ENCODE measurements at places on chromosomes 4 and X.

- DNase-seq = peak; percentile 0
Observed at GRCh38 chr4:91325495-91325894, 978.3 kb upstream of the GRID2 start.

DNA sequence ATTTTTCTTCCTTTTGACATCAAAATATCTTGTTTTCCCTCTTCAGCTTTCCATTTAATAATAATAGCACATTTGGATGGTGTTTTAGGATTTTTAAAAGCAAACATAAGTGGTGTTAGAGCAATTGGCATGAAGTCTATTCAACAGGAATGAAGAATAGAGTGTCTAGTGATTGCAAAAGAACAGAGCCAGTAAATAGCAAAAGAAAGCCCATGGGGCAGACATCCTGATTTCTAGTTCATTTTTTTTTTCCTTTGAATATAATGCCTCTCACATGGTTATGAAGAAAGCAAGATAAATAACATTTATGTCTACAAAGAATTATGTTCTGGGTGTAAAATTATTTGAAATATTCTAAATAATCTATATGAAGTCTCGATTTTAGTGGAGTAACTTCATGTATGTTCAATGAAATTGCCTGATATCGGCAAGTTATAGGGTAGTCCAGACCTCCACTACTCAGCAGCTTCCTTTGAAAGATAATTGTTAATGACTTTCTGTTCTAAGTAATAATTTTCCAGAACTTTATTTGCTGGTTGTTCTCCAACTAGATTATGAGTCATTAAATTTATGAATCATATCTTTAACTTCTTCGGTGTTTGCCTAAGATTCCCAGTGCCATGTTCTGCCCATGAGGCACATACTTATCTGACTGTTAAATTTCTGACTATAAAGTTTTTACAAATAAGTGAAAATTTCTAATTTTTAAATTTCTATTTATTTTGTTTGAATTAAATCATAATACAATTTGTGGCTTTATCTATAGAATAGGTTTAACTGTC lies 587.9 kb downstream of the TLL1 start:
- peak; percentile 42 for DNase-seq

DNA sequence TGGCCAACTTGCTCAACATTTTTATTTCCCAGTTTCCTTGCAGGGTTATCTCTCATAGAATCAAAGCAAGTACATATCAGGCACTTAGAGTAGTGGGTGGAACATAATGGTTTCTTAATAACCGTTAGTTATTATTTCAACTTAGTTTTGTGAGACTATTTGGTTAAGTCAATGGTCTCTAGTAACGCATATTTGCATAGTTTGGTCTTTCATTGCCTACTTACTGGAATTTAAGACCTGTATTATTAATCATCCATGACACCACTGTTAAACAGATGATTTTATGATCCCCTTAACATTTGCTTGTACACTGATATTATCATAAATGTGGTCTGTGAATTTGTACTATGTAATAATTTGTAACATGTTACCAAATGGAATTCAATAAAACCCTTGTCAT lies 70.9 kb upstream of the SMIM31 start:
- no peak for DNase-seq

DNA sequence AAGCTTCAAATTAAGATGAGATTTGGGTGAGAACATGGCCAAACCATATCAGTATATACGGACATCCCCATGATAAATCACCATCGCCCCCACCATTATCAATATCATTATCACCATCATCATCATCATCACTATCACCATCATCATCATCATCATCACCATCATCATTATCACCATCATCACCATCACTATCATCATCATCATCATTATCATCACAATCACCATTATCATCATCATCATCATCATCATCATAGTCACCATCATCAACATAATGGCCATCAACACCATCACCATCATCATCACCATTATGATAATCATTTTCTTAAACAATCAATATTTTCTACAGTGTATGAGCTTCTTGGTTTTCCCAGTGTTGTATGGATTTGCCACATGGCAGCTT lies 360.9 kb downstream of the NLGN4X start:
- DNase-seq = no peak

- no peak for DNase-seq
Observed at GRCh38 chr4:99657798-99658197, at the start of gene C4orf54. Gene C4orf54, minus strand, starts transcription at chr4:99657828. Its CDS starts 3,180 bp downstream, at chr4:99654648.

DNA sequence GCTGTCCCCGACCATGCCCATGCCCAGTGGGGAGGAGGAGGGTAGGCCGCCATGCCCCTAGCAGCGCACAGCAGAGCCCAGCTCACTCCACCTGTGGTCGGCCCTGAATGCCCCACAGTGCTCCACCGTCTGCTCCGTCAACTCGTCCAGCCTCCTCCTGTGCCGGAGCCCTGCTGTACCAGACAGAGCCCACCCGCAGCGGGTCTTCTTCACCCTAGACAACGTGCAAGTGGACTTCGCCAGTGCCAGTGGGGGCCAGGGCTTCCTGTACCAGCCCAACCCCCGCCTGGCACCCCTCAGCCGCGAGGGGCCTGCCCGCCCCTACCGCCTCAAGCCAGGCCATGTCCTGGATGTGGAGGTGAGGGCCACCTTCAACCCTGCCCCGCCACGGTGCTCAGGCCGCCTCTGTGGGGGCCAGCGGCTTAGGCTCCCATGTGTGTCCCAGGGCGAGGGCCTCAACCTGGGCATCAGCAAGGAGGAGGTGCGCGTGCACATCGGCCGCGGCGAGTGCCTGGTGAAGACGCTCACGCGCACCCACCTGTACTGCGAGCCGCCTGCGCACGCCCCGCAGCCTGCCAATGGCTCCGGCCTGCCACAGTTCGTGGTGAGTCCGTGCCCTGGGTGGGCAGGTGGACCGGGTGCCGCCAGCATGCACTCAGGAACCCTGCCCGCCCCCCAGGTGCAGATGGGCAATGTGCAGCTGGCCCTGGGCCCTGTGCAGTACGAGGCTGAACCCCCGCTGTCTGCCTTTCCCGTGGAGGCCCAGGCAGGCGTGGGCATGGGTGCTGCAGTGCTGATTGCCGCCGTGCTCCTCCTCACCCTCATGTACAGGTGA lies 6.9 kb upstream of the SRPK3 start:
- DNase-seq = no peak

- DNase-seq = no peak
Observed at GRCh38 chrX:13821738-13822137, 4.8 kb upstream of the GPM6B start.

DNA sequence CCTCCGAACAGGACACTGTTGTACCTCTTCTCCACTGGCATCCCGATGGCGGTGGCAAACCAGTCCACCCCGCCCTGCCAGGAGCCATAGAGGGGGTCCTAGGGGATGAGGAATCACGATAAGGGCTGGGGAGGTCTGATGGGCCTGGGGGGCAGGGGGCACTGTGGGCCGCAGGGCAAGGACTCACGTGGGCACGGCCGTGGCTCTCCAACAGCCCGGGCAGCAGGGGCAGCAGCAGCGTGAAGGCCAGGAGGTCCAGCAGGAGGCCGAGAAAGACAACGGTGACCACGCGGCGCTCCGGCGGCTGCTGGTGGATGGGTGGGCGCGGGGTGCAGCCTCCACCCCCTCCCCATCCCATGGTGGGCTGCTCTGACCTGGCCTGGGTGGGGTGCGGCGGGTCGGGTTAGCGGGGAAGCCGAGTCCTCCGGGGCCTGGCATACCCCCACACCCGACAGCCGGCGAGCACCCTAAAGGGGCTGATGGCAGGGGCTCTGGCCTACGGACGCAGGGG lies 29.6 kb downstream of the NOP14 start:
- no peak for DNase-seq

- no peak for DNase-seq
Observed at GRCh38 chrX:131262200-131262599, 26.9 kb downstream of the IGSF1 start.

DNA sequence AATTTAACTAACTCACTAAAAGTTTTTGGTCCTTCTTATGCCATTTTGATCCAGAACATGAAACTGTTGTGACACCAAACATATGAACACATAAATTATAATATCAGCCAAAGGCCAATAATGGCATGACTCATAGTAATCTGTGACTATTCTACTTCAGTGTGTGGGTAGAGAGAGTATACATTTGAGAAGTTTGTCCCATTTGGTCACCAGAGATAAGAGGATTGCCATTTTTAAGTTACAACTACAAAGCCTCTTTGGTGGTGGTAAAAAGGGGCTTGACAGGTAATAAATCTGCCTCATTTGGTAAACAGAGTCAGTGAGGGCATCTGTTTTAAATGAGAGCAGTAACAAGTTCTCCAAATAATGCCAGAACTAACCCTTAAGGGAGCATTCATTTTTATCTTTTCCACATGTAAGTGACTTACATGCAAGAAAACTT lies 117.9 kb downstream of the TBC1D19 start:
- DNase-seq = peak; percentile 18

DNA sequence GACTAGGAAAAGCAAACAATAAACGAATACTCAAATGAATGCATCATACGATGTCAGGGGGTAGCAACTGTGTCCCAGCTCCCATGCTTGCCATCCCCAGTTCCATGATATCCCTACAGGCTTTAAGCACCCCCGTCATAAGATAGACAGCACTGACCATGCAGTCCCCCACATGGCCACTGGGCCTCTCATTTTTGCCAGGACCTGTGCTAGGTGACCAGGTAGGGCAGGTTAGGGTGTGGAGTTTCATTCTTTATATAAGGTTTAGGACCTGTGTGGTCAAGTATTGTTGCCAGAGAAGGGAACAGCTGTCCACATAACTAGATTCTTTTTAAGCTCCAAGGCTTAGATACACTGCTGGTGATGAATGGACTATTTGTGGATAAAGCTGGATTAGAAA lies 9.7 kb downstream of the PPEF2 start:
- DNase-seq = no peak

- peak; percentile 29 for DNase-seq
Observed at GRCh38 chr4:74397748-74398426, 32.9 kb downstream of the EREG start.

GRCh38 chr4:41878170-41878969 lies 56.9 kb upstream of the TMEM33 start:
- DNase-seq = no peak

DNA sequence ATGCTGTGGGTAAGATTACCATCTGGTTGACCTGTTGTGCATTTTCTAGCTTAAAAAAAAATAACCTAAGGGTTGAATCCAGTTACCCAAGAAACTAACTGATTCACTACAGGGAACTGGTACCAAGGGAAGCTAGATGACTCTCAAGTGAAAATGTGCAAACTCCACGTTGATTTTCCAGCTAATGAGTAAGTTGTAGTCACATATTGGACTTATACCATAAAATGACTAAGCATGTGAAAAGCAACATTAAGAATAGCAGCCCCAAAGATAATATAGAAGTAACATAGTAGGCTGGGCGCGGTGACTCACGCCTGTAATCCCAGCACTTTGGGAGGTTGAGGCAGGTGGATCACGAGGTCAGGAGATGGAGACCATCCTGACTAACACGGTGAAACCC lies 270.9 kb downstream of the SPRY1 start:
- DNase-seq = no peak

GRCh38 chr4:98027827-98028226 lies 115.4 kb downstream of the STPG2 start:
- peak; percentile 0 for DNase-seq

- no peak for DNase-seq
Observed at GRCh38 chr4:76301775-76302162, 4.8 kb upstream of the STBD1 start.

- DNase-seq = peak; percentile 3
Observed at GRCh38 chrX:29419774-29420553, 795.4 kb upstream of the MAGEB2 start.

DNA sequence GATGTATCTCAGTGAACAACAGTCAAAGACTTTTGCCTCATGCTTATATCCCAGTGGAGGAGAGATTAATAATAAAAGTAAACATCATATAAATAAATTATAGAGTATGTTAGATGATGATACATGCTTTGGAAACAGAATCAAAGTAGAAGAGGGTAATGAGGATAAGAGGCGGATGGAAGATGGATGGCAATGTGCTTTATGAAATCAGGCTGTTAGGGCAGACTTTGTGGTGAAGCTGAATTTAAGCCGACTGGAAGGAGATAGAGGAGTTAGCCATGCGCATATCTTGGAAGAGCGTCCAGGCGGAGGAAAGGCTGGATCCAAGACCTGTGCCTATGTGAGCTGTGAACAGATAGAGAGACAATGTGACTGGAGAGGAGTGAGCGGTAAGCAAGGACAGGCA lies 74.9 kb upstream of the GUCY1A1 start:
- no peak for DNase-seq

DNA sequence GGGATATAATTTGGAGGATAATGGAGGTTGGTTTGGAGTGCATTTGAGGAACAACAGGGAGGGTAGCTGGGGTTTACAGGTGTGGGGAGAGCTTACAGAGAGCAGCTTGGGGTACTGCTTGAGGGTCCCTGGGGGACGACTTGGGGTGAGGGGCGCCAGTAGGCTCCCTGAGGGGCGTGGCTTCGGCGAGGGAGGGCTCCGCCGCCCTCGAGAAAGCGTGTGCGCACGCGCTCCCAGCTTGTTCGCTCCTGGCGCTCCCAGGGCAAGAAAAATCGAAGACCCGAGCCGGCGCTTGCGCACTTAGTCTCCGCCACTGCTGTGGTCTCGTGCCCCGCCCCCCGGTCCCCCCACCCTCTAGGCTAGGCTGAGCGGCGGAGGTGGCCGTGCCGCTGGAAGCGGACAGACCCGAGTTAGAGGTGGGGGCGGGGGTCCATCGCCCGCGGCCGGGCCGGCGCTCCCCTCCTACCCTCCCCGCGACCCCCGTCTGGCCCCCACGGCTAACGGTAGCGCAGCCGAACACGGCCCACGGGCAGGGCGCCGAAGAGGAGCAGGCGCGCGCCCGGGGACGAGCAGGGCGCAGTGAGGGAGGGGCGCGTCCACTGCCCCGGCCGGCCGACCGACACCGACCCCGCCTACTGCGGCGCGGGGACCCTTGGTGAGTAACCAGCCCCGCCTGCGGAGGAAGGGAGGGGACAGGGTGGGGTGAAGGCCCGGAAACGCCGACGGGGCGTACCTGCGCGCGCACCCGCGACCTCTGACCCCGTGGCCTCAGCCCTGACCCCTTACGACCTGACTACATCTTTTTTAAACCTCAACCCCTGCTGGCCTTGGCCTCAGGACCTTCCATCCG lies 5.4 kb upstream of the CCDC120 start:
- DNase-seq = peak; percentile 77

GRCh38 chr4:102551958-102552565 lies 50.9 kb downstream of the NFKB1 start:
- DNase-seq = peak; percentile 51

DNA sequence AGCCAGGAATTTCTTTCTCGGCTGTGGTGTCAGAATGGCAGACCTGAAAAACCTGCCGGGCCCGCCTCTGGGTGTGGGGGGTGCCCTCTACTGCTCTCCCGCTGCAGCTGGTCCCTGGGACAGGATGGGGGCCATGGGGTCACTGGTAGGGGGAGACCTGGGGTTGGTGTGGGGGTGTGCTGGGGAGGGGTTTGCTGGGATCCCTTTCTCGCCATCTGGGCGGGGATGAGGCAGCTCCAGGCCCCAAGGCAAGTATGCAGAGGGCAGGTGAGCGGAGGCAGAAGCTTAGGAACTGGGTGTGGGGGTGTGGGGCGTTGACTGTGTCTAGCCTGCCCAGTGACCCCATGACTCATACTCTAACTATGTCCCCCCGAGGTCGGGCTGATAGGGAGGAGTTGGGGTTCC lies 884 bp downstream of the CCDC120 start:
- no peak for DNase-seq

GRCh38 chrX:72621625-72622485 lies 49.2 kb upstream of the HDAC8 start:
- DNase-seq = peak; percentile 41
